Dermis microvascular lymphatic vessel endothelial cell (primary cell): ENCODE measurements at places on chromosomes 11 and 22. TPM values are rescaled to one million over a fixed set of nuclear protein-coding genes. Genes with fewer than 3 reads are reported as not detected.

- DNase-seq, result no peak
Measured at GRCh38 chr11:125295931-125296330, 131.4 kb downstream of the PKNOX2 start.

GRCh38 chr11:1308743-1309497 is 512 bp downstream of the TOLLIP start:
- DNase-seq, result no peak

Gene MS4A1
- under 0.01 TPM in 1 of 2 replicates, not detected in the other for total RNA-seq

GRCh38 chr11:115409691-115410220 is 94.5 kb downstream of the CADM1 start:
- peak; percentile 72 for DNase-seq

- DNase-seq, result no peak
Measured at GRCh38 chr22:27514601-27515523, 286.7 kb downstream of the MN1 start.

GRCh38 chr11:60783141-60783484 is 2.0 kb upstream of the MS4A10 start:
- no peak for DNase-seq

DNA sequence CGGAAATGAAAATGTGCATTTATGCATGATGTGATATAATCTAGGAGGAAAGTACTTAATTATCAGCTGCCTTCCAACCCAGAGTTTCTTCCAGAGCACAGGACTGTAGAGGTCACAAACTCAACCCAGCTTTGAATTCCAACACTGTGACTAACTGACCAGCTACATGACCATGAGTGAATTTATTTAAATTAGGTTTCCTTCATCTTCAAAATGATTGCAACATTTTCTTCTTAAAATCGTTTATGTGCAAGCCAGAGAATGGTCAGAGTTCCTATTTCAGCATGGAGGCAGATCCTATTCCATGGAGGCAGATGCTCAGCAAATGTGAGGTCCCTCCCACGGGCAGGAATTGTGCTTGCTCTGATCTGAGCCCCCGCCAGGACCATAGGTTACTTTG is 42.4 kb downstream of the OSBP start:
- no peak for DNase-seq

Gene P2RY2
- total RNA-seq, result 0.25 and 0.64 TPM in 2 replicates

Gene NEFH
- total RNA-seq, result 0.13 TPM in 2 replicates

GRCh38 chr11:132692891-132693290 is 839.4 kb downstream of the OPCML start:
- no peak for DNase-seq

DNA sequence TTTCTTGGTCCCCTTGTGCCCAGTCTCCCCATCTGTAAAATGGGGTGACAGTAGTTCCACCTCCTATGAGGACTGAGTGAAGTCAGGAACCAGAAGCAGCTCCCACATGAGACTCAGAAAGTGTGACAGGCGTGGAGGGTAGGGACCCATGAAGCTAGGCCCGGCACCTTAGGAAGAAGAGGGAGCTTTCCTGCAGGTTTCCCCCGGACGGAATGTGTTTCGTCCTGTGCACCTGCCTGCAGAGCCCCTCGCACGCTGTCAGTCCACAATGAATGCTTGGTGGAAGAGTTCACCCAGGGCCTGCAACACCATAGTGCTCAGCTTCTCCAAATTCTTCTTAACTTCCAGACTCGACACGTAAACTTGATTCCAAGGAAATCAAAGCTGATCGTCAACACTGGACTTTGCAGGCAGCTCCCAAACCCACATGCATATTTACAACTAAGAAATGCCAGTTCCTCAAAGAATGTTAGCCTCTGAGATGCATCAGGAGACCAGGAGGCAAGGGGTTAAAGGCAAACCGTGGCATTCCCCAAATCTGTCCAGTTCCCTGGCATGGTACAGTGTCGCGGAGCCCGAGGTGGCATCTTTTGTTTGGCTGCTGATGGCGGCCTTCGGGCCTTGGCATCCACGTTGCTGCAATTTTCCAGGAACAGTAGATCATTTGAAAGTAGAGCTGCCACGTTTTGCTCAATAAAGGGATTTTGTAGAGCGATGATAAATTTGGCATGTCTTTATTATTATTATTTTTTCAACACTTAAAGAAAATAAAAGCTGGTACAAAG is 15.4 kb downstream of the LRP5 start:
- DNase-seq, result no peak

DNA sequence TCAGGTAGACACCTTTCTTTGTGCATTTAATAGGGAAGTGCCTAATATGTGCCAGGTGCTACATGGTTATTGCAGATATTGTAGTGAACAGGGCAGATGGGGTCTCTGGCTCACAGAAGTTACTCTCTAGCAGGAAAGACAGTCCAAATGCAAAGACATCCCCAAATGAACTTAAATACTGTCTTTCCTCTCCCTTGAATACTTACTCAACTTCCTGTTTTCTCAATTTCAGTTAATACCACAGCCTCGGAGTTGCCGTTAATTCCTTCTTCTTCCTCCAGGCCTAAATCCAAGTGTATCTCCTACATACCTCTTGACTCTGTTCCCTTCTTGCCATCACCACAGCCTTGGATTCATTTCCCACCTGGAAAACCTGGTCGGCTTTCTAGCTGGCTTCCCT is 134.3 kb upstream of the SESN3 start:
- DNase-seq, result no peak

- peak; percentile 16 for DNase-seq
Measured at GRCh38 chr22:22720201-22720723, 75.8 kb downstream of the GGTLC2 start.

- DNase-seq, result no peak
Measured at GRCh38 chr11:16356761-16357393, 531 bp upstream of the SOX6 start.
